Activated naive CD4-positive, alpha-beta T cell (primary cell): ENCODE measurements at places on chromosomes 1 and 21.

- DNase-seq, result peak; percentile 59
Measured at GRCh38 chr1:25037174-25038074, 107.3 kb upstream of the RUNX3 start.

DNA sequence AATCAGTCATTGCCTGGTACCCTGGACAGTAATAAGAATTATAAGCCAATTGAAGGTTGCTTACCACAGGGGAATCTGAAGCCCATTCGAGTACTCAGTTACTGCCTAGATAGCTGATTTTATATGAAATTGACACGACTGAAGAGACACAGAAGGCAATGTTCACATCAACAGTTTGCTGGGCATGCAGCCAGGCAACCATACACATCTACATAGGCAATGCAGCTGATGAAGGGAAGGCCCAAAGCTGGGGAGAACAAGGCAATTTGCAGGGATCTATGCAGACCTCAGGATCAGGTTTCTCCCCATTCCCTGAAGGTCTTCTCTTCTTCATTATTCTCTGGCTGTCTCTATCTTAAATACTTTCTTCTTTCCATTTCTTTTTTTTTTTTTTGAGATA lies 448.7 kb downstream of the PTBP2 start:
- DNase-seq, result no peak

DNA sequence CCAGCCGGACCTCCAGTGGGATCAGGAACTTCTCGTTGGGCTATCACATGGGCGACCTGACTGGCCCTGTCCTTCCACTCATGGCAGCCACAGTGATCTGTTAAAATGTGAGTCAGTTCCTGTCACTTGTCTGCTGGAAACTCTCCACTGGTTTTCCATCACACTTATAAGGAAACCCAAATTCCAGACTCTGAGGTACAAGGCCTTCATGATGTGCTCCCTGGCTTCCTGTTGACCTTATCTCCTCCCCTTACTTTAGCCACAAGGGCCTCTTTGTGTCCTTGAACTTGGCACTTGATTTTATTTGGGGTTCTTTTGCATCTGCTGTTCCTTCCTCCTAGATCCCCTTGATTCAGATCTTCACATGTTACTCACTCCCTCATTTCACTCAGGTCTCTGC lies 96.8 kb downstream of the TENT5C start:
- DNase-seq, result no peak

DNA sequence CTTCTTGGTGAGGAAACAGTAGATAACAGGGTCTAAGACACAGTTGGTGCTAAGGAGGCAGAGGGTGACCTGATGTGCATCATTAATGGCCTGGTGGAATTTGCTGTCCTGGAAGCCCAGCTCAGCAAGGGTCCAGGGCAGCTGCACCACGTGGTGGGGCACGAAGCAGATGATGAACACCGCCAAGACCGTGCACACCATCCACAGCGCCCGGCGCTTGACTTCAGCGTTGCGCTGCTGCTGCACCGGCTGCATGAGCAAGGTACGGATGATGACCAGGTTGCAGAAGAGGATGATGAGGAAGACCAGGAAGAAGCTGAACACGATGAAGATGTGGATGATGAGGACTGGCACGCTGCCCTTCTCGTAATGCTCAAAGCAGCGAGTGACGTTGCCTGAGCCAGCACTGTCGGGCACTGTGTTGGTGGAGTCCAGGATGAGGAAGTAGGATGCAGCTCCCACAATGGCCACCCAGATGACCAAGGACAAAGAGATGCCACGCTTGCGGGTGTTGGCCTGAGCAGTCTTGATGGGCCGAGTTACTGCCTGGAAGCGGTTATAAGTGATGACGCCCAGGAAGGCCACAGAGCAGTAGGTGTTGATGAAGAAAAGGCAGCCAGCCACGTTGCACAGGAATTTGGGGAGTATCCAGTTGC lies 26.2 kb downstream of the PTAFR start:
- no peak for DNase-seq

DNA sequence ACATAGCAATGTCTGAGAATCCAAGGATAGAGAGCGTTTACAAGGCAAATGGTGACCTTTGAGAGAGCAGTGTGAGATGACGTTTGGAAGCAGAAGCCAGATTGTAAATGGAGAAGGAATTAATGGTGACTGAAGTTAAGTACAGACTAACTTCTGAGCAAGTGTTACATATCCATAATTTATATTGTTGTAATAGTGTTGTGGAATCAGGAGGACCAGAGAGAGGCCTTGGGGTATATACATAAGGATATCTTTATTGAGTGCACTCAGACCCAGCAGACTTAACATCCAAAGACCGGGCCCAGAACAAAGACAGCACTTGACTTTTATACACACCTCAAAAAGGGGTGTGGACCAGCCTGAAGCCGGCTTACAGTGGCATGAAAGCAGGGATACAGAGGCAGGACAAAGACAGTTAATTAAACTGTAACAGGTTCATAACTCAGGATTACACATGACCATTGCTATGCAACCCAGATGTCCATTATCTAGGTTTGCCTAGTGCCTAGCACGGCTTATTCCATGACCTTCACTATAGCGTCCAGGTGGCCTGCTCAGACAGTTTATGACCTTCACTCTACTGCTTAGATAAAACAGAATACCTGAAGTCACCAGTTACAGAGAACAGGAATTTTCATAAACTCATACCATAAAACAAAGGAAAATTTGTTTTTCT lies 2.7 kb upstream of the MGST3 start:
- DNase-seq, result no peak

GRCh38 chr1:21090463-21090862 lies 86.2 kb downstream of the EIF4G3 start:
- no peak for DNase-seq

GRCh38 chr21:41857771-41858300 lies 21.3 kb downstream of the PRDM15 start:
- DNase-seq, result no peak

- DNase-seq, result no peak
Measured at GRCh38 chr1:103424650-103425049, 100.8 kb upstream of the RNPC3 start.

- DNase-seq, result no peak
Measured at GRCh38 chr1:53315456-53316423, 12.1 kb downstream of the LRP8 start.

DNA sequence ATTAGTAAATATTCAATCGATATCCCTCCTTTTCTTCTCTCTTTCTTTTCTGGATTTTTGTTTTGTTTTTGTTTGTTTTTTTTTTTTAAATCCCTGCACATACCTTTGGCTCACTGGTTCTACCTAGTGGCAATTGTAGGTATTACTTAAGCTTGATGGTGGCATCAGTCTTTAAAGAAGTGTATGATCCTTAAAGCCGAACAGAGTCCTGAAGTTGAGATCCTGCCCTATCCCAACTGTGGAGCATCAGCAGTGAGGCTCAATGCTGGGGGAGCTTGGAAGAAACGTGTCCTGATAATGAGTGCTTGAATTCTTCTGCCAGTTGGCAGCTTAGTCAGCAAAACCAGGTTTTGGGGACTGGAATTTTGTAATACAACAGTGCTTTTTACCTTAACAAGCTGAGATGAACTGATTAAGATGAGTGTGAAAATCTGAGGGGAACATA lies 60.8 kb downstream of the FASLG start:
- DNase-seq, result no peak
